ENCODE measurements at places on chromosomes 2 and 18.

- DNase-seq, result no peak
These were observed 108.1 kb downstream of the MYT1L start for GRCh38 chr2:2222931-2223330.

DNA sequence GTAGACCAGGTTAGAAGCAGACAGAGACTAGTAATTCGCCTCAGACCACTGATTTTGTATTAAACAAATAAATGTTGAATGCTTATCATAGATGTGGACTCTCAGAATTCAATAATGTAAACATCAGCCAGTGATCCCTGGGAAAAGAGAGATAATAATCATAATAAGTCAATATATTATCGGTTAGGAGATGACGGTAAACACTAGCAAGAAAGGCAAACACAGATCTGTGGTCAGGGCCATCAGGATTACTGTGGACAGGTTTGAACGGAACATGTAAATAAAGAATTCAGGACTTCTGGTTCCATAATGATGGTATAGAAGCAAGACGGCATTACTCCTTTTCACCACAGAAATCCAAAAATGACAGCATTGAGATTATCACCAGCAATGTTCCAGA lies 861.6 kb downstream of the CBLN2 start:
- no peak for DNase-seq

DNA sequence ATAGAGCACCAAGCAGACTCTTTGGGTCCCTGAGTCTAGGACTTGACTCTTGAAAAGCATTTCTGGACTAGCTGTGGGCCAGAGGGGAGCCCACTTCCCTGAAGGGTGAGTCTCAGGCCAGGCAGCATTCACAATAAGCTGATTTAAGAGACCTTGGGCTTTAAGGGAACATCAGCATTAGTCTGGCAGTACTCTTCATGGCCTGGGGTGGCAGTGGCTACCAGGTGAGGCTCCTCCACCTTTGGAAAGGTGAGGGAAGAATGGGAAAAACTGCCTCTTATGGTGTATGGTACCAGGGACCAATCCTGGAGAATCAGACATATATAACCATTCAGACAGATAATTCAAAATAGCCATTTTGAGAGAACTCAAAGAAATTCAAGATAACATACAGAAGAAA lies 599.9 kb upstream of the POU3F3 start:
- no peak for DNase-seq

GRCh38 chr18:10892786-10893185 lies 256.6 kb downstream of the PIEZO2 start:
- DNase-seq, result no peak

DNA sequence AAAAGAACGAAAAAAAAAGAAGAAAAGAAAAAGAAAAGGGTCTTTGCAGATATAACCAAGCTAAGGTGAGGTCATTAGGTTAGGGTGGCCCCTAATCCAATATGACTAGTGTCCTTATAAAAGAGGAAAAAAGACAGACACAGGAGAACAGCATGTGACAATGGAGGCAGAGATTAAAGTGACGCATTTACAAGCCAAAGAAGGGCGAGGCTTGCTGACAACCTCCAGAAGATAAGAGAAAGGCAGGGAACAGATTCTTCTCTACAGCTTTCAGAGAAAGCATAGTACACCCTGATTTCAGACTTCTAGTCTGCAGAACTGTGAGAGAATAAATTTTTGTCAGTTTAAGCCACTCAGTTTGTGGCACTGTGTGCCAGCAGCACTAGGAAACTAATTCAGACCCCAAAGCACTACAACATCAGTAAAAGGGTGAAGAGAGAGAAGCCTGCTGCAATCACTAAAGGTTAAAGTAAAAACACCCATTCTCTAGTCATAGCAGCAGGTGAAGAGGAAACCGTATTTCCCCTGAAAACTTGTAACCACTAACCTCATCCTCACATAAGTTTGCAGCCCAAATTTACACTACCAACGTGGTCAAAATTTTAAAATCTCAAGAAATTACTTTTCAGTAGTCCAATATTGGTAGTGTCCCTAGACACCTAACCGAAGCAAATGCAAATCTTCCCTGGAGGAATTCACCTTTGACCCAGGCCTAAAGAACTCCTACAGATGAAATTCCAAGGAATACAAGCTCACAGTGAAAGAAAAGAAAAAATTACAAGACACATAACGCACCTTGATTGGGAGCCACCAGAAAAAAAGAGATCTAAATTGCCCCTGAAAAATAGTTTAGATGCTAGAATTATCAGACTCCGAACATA lies 17.5 kb downstream of the REEP1 start:
- DNase-seq, result no peak

GRCh38 chr2:101533561-101534148 lies 58.7 kb upstream of the RFX8 start:
- DNase-seq, result no peak

- DNase-seq, result no peak
These were observed 329.5 kb downstream of the PAX3 start for GRCh38 chr2:221969087-221969829.

DNA sequence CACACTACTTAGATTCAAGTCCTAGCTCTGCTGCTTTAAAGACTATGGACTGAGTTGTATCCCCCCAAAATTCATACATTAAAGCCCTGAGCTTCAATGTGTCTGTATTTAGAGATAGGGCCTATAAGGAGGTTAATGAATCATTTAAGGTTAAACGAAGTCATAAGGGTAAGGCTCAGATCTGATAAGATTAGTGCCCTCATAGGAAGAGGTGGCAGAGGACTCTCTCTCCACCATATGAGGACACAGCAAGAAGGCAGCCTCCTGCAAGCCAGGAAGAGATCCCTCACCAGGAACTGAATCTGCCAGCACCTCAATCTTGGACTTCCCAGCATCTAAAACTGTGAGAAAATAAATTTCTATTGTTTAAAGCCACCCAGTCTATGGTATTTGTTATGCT lies 3.1 kb upstream of the CYTIP start:
- no peak for DNase-seq

DNA sequence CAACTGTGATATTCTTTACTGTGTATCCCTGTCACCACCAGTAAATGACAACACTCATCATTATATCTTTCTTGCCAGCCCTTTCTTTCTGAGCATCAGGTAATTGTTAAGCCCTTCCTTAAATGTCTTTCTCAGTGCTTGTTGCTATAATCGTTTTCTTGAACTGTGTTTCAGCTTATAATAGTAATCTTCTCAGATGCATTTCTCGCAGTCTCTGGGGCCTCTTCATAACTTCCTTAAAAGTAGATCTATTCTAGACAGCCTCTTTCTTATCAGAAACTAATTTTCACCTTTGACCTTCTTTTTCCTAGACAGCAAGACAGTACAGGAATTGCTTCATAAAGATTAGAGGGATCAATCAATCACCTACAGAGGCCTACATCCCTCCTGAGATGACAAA lies 648.1 kb downstream of the CPS1 start:
- DNase-seq, result no peak

DNA sequence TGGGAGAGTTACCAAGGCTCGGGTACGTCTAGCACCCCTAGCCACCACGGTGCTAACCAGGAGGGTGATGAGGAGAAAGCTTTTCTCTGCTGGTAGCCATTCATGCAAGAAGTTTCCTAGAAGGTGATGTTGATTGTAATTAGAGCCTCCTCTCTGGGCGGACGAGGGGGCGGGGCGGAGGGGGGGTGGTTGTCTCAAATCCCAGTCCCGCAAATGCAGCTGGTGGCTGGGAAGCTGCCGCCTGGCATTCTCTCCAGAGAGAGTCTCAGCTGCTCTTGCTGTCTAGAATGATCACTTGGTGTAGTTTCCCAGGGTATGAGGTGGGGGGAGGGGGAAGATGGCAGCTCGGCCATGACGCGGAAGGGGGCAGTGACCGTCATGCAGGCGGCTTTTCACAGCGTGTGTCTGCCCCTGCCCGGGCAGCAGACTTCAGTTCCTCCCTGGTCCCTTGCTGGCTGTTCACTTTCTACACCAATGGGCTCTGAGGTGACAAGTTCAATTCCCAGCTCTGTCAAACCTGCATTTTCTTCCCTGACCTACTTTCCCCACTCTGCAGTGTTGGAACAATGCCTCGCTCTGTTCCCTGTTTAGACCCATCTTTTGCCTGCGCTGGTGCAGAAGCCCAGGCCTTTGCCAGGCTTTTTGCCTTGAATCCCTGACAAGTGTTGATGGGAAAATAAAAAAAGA lies 61.5 kb upstream of the KLF7 start:
- DNase-seq, result no peak

- DNase-seq, result no peak
These were observed 5.0 kb downstream of the RUFY4 start for GRCh38 chr2:218074031-218074430.

DNA sequence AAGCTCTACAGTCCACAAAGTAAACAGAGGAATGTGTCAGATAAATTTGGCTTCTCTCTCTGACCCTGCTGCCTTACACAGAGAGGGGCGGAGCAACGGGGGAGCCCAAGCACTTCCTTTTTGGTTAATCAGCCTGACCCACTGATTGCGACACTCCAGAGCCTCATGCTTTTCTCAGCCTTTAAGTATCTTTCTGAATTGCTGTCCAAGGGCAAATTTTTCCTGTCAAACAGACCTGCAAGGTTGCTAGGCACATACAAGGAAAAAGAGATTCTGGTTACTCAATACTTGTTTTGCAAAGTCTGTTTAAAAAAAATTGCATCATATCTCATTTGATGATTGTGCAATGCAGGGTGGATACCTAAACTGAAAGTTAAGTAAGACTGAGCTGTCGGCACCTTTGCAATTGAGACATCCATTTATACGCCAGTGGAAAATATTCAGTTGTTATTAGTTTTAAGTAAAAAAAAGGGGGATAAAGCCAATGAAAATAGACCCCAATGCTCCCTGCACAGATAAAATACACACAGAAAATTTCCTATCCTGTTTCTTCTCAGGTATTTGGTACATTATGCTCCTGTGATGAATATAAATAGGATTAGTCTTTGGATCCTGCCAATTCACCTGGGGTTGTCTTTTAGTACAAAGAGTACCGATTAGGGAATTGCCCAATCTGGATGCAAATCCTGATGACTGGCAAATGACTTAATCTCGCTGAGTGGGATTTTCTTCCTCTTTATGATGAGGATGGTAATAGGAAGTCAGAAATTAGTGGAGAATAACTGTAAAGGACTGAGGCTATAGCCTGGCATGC lies 260.2 kb upstream of the TRIB2 start:
- DNase-seq, result no peak

DNA sequence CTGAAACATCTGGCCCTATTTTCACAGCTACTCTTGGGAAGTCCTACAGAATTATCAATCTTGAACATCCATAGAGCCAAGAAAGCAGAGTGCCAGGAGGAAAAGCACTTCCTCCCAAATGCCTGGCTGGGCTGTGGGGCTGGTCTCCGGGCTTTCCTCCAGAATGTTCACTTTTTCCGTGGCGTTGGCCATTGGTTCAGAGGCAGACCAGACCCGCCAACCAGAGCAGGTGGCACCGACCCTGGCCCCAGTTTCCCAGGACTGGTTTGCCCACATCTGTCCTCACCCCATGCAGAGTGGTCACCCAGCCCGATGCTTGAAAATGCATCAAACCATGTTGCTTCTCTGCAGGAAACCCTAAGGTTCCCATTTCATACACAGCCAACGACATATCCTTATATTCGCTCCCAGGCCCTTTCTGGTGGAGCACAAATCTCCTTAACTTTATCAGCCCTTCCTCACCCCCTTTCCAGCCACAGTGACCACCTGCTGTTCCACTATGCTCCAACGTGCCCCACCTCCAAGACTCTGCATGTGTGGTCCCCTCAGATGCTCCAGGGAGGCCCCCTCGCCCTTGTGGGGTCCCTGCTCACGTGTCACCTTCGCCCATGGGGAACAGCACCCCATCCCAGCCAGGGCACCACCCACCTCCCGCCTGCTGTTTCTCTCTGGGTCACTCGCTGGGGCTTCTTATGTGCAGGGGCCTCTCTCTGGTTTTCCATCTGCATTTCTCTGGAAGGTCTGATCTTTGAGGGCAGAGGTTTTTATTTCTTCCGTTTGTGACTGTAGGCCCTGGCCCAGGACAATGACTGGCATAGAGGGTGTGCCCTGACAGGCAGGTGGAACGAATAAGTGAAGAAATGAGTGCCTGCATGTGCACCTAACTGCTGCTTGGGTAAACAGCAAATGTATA lies 92.9 kb downstream of the PXDN start:
- DNase-seq, result no peak

DNA sequence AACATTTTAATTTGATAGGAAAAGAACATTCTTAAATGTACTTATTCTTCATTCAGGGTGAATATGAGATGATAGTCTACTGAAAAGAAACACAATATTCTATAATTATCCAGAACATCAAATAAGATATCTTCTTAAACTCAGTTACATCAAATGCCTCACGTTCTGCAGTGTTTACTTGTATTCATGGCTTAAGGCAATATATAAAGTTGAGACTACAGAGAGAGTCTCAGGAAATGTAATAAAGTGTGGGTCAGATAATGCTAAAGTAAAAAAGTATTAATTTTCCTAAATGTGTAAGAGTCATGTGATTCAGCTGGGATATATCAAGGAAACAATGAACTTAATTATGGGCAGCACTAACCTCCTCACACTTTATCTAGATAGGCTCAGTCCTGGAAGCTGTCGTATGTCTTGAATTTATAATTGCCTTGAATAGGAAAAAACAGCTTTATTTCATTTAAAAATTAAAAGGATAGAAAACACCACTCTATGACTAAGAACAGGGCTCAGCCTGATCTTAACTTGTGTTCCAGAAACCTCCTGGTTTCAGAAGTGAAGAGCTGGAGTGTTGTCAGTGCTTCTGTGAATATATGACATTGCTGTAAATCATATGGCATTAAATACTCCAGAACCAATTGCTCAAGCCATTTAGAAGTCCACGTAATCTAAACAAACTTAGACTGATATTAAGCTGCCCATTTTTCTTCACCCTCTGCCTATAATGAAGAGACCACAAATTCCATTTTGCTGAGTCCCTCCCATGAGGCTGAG lies 240.2 kb downstream of the FSIP2 start:
- DNase-seq, result no peak

DNA sequence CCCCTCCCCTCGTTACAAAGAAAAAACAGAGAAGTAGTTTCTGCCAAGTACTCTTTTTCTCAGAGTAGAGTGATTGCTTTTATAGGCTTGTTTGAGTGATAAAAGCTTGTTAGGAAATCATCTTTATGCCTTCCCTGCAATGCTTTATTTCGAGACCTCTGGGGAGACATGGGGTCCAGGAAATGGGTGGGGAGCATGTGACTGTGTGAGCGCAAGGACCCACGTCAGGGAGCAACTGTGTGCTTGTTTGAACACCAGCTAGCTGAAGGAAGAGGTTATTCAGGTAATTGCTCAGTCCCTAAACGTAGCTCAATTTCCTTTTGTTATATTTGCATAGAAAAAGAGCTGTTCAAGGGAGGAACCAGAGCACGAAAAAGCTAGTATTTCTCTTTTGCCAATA lies 187.3 kb downstream of the FAM210A start:
- DNase-seq, result no peak

GRCh38 chr18:29169599-29169998 lies 992.7 kb upstream of the CDH2 start:
- no peak for DNase-seq

GRCh38 chr18:24362757-24363156 lies 34.9 kb downstream of the OSBPL1A start:
- DNase-seq, result no peak

GRCh38 chr2:9618410-9618809 lies 12.4 kb downstream of the YWHAQ start:
- no peak for DNase-seq

DNA sequence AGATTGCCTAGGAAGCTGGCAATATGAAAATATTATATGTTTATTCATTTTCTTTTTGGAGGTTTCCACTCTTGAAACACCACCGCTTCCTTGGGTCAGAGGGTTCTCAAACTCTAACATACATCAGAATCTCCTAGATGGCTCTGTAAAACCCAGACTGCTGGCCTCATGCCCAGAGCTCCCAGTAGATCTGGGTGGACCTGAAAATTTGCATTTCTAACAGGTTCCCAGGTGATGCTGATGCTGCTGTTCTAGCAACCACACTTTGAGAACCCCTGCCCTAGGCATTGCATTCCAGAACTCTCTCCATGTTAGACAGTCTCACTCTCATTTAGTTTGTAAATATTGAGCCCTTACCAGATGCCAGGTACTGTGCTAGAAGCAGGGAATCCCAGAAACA lies 139.4 kb downstream of the FAM210A start:
- no peak for DNase-seq

All from NCI-H2081 treated with DMSO at 0.1 percent for 48 hours (cell line).